Heart right ventricle (tissue), 16 donors: ENCODE measurements at places on chromosomes 3 and 15. TPM values are rescaled to one million over a fixed set of nuclear protein-coding genes. Genes with fewer than 3 reads are reported as not detected.

DNA sequence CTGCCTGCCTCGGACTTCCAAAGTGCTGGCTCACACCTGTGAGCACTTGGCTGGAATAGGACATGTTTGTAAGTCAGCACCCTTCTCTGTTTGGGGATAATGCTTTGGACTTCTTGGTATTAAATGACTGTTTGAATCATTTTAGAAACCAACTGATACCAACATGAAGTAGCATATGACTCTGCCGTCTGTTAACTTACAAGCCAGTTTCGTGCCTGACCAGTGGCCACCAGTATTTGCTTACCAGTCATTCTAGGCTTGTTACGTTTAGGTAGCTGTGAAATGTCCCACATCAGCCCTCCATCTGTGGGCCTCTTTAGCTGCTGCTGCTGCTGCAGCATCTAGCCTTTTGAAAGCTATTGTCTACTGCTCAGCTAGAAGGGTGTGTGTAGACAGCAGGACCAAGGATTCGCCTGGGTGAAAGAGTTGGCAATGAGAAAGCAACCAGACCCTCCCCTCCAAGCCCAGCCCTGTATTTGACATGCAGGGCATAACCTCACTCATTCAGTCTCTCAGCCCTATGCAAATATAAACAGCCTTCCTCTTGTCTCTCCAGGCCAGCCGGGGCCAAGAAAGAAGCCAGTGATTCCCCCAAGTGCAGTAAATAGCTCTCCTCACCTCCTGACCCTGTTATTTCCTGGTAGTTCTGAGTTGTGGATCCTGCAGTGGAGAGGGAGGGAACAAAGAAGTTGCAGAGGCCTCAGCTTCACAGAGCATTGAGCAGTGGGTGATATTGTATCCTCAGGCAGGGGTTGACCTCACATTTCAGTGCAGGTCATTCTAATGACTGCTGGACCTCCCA is 51.0 kb downstream of the NKIRAS1 start:
- H3K36me3 ChIP-seq: peaks cover 8% of the 10 kb centered on the region
- H3K4me3 ChIP-seq: no peak overlapping the region
- DNase-seq: peak; percentile 19
- H3K4me1 ChIP-seq: peaks cover 66% of the 10 kb centered on the region

- H3K4me3 ChIP-seq: no peak overlapping the region
- peak; percentile 56 for DNase-seq
These were observed 76.7 kb downstream of the CBLB start for GRCh38 chr3:105791919-105792786.

DNA sequence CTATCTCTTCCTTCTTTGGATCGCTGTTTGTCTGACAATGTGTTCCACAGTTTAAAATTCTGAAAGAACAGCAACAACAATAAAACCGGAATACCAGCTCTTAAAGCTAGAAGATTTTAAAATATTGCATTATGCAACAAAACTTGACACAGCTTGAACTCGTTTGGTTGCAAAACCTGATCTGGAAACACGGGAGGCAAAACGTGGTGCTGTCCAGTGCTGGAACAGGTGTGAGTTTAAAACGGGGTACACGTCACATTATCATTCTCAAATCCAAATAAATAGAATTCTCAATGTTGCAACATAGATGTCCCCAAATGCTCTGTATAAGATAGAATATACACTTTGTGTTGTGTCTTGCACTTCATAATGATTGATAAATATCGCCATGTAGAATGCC is 110.9 kb upstream of the LYSMD4 start:
- DNase-seq: no peak
- no peaks in the 10 kb centered on the region for H3K36me3 ChIP-seq
- no peaks in the 10 kb centered on the region for H3K4me1 ChIP-seq
- H3K4me3 ChIP-seq: no peak overlapping the region
- H3K27me3 ChIP-seq: no peaks in the 10 kb centered on the region

CHRNB4 gene
- not detected for total RNA-seq

DNA sequence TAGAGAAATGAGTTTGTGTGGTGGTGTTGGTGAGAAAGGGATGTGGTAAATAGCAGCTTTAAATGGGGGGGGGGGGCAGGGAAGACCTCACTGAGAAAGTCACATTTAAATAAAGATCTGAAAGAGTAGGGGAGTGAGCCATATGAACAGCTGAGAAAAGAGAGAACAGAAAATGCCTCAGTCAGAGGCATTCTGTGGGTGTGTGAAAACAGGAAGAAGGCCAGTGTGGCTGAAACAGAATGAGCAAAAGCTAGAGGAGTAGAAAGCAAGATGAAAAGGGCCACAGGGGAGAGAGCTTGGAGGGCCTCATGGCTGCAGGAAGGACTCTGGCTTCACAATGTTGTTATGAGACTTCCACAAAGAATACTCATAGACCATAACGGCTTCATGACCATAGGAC is 783.3 kb downstream of the ZPLD1 start:
- no peak for DNase-seq
- H3K4me3 ChIP-seq: no peak overlapping the region
- no peaks in the 10 kb centered on the region for H3K27me3 ChIP-seq
- H3K27ac ChIP-seq: no peak overlapping the region

DNA sequence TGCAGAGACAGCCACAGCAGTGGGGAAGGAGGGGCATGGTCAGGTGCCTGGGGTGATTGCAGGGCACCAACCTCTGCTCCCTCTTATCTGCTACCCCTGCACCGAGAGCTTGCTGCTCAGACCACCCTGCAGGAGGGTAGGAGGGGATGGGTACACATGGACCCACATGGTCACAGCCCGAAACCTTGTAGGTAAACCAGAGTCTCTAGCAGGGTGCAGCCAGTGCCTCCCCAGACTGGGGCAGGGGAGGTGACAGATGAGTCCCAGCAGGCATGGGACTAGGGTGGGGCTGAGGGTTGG is 49.2 kb downstream of the FAH start:
- peaks cover 21% of the 10 kb centered on the region for H3K27me3 ChIP-seq
- no peaks in the 10 kb centered on the region for H3K36me3 ChIP-seq
- no peak overlapping the region for H3K4me3 ChIP-seq
- DNase-seq: no peak
- H3K4me1 ChIP-seq: no peaks in the 10 kb centered on the region
- H3K27ac ChIP-seq: no peak overlapping the region

DNA sequence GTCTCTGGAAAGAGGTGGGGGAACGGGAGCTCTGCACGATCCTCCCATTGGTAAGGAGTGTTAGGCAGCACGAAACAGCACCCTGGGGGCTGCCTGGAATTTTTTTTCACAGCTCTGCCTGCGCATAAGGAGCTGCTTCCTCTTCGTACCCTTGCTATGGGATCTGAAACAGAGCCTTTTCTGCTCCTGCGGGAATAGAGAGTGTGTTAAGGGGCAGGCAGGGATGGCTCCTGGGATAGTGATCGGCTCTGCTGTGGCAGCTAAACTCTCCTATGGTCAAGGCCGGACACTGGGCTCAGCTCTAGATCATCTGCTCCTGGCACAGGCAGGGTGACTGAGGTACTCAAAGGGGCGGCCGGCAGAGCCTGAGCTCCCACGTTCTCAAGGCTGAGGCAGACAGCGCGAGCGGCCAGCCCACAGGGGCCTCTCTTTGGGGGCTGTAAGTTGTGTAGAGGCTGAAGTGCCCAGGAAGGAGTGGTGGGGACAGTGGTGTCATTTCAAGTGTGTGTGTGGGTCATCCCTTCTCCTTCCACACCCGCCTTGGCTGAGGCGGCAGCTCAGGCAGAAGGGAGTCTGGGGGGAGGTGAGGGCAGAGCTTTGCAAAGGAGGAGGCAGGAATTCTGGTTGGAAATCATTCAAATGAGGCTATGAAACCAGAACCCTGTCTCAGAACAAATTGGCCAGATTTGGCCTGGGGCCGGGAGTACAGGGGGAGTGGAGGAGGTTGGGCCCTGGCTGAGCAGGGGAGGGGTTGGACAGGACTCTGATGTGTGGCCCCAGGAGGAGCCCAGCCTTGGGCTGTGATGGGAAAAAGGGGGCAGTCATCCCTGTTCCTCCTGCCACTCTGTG is 31.0 kb downstream of the EPHB3 start:
- H3K4me1 ChIP-seq: peaks cover 13% of the 10 kb centered on the region
- H3K27me3 ChIP-seq: no peaks in the 10 kb centered on the region
- DNase-seq: no peak
- H3K27ac ChIP-seq: no peak overlapping the region
- no peaks in the 10 kb centered on the region for H3K36me3 ChIP-seq

DNA sequence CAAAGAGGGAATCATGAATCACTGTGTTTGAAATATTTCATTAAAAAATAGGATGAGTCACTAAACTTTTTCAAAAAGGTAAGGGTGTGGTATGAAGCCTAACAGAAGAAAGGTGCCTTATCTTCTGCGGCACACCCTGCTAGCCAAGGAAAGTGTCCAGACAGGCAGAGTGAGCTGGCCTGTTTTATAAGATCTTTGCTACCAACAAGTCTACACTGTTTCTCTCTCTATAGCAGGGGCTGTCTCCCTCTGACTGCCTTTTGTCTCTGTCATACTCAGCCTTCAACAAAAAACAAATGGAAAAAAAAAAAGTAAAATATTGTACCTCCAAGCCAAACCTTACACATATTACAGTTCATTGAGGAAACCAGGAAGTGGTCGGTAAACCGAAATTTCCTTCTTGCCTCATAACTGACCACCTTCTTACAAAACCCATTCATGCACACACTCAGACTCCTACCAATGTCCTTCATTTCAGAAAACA is 9.1 kb downstream of the ZDHHC3 start:
- DNase-seq: no peak
- H3K4me1 ChIP-seq: peaks cover 44% of the 10 kb centered on the region
- no peak overlapping the region for H3K4me3 ChIP-seq
- H3K27me3 ChIP-seq: no peaks in the 10 kb centered on the region
- H3K36me3 ChIP-seq: no peaks in the 10 kb centered on the region
- no peak overlapping the region for H3K27ac ChIP-seq

DNA sequence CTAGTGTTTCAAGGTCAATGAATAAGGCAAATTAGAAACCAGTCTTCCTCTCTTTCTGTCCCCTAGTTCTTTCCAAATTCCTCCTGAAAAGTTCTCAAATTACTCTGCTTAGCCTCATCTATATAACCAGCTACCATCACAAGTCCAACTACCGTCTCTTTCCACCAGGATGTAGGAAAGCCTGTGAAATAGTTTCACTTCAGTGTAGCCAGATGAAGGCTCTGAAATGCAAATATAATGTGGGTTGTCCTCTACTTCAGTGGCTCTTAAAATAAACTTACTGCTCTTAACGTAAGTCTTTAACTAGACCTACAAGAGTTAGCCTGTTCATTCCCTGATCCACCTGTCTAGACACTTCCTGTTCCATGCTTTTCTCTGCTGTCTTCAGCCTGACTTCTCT is 827.7 kb downstream of the ROBO1 start:
- DNase-seq: no peak
- H3K4me1 ChIP-seq: no peaks in the 10 kb centered on the region
- H3K36me3 ChIP-seq: no peaks in the 10 kb centered on the region
- no peak overlapping the region for H3K4me3 ChIP-seq

DNA sequence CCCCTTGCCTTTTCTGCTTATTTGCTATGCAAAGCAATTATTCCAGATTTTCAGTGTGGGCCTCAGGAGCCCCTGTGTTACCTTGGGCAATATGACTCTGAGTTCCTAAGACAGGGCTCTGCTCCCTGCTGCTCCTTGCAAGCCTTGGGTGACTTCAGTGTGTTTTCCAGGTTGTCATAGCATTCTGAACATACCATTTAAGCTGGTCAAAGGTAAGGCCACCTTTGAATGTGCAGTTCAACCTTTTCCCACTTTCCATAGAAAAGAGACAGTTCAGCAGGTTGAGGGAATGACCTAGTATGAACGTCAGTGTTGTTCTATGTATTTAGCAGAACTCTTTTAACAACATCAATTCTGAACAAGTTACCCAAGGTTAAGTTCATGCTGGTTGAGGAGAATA is 302.2 kb downstream of the PTPRG start:
- H3K27me3 ChIP-seq: no peaks in the 10 kb centered on the region
- no peak for DNase-seq
- no peak overlapping the region for H3K4me3 ChIP-seq
- H3K4me1 ChIP-seq: peaks cover 26% of the 10 kb centered on the region

GRCh38 chr3:186359078-186359477 is 3.0 kb downstream of the DGKG start:
- DNase-seq: no peak
- no peaks in the 10 kb centered on the region for H3K36me3 ChIP-seq
- H3K4me3 ChIP-seq: no peak overlapping the region
- H3K27ac ChIP-seq: peak overlapping the region; percentile 9
- peaks cover 26% of the 10 kb centered on the region for H3K4me1 ChIP-seq
- peaks cover 29% of the 10 kb centered on the region for H3K27me3 ChIP-seq

TMEM108 gene
- 2.7 TPM for total RNA-seq

- H3K4me3 ChIP-seq: no peak overlapping the region
- H3K27ac ChIP-seq: no peak overlapping the region
- H3K36me3 ChIP-seq: no peaks in the 10 kb centered on the region
- no peaks in the 10 kb centered on the region for H3K4me1 ChIP-seq
These were observed 142.0 kb upstream of the TMC3 start for GRCh38 chr15:81516012-81516411.

DNA sequence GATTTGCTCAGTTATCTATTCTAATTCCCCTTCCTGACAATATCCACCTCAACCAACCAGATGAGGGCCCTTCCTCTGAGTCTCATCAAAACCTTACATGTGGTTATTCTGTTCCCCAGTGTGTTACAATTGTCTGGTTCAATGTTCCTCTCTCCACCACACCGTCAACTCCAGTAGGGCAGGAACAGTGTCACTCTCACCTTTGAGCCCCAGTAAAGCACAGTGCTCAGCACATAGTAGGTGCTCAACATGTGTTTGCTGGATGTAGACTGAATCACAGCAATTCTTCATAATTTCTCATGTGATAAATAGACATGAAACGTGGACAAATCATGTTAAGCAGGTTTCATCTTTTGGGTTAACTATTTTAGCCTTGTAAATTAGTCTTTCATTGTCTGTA is 103.0 kb upstream of the EIF1B start:
- no peaks in the 10 kb centered on the region for H3K27me3 ChIP-seq
- H3K4me3 ChIP-seq: no peak overlapping the region
- H3K4me1 ChIP-seq: no peaks in the 10 kb centered on the region
- no peaks in the 10 kb centered on the region for H3K36me3 ChIP-seq
- no peak overlapping the region for H3K27ac ChIP-seq

GRCh38 chr15:39411102-39411989 is 169.5 kb upstream of the THBS1 start:
- no peak overlapping the region for H3K27ac ChIP-seq
- no peaks in the 10 kb centered on the region for H3K4me1 ChIP-seq
- no peaks in the 10 kb centered on the region for H3K36me3 ChIP-seq
- no peak overlapping the region for H3K4me3 ChIP-seq
- no peaks in the 10 kb centered on the region for H3K27me3 ChIP-seq
